ENCODE measurements at places on chromosomes 1 and 21.

GRCh38 chr1:227945891-227946623 lies 1.7 kb downstream of the WNT9A start:
- peak; percentile 75 for DNase-seq

GRCh38 chr1:218344814-218345672 lies at the start of gene TGFB2:
TSS of gene TGFB2 (plus strand) at chr1:218345336. CDS start at chr1:218346702, 1,366 bp downstream.
- no peak for DNase-seq

DNA sequence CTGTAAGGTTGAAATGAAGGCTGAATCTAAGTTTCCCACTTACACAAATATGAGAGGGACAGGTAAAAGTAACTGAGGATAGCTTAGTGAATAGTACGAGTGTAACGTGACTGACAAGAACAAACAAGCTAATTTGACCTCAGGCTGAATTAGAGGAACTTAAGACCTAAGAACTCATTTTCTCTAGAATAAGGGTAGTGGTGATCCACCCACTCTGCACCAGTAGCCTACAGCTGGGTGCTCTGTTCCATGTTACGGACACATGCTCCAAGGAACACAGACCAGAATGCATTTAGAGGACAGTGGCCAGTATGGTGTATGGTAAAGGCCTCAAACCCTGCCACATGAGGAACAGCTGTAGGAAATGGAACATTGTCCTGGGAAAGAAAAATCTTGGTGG lies 14.9 kb upstream of the TMEM9 start:
- DNase-seq: no peak

- DNase-seq: no peak
These were observed 1.2 kb upstream of the LHX9 start for GRCh38 chr1:197915862-197916499.
